ENCODE measurements at places on chromosomes 2 and 18.
A peak's percentile ranks its signal among the peaks of the same experiment; 100 is the strongest.

DNA sequence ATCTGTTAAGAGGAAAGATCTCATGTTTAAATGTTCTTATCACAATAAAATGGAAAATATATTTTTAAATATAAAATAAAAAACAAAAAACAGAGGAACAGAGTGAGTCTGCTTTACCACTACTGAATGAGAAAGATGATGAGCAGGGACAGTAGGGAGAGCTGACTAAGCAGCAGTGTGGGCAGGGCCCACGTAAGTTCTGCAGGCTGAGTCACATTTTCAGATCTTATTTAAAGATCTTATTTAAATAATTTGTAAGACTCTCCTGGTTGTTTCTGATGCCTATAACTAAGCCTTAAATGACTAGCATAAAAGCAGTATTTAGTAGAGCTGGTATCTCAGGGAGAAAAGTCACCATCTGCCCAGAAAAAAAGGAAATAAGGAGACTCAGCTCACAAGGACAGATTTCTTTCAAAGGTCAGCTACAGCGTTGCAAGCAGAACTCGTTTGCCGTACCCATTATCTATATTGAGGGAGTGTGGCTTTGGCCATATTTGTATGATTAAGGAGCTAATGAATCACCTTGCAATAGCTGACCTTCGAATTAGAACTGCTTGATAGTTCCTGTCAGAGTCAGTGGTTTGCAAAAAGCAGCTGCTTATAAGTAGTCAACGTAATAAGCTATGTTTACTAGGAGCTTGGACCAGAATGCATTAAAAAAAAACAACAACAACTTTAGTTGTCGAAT is 322.1 kb upstream of the CHAC2 start:
- no peak for DNase-seq

DNA sequence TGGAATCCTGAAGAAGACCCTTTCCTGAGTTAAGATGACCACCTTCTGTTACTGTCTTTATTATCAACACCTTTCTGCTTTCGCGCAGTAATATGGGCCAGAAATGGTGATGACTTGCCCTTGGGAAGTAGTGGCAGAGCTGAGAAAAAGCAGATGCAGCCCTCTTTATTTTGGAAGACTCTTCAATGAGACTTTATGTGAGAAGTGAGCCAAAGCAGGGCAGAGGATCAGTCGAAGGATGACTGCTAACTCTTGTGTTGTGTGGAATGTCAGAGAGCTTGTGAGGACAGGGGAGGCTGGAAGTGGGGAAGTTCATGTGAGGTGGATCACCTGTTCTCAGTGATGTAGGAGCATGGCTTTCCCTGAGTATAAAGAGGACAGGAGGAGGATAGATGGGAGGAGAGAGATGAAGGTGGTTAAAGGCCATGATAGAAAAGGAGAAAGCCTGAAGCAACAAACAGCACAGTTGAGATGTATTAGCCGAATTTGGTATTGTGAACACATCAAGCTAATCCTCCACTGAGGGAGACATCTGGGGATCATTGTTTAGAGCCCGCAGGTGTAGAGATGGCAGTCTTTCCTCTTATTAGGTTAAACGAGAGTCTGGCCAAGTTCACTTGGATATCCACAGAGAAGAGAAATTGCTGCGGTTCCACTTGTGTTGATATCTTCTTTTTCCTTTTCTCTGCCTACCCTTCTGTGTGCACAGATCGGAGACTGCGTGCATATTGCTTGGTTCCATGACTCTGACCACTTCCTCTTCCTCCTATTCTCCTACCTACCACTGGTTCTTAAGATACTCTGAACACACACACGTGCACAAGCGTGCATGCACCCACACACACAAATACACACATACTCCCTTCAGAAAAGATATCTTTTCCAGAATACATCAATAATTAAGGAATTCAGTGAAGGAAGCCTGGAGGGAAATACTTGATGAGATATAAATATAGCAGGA is 67.4 kb downstream of the SLC9A2 start:
- no peak for DNase-seq

GRCh38 chr18:55073834-55074233 is 114.6 kb upstream of the CCDC68 start:
- DNase-seq: no peak

DNA sequence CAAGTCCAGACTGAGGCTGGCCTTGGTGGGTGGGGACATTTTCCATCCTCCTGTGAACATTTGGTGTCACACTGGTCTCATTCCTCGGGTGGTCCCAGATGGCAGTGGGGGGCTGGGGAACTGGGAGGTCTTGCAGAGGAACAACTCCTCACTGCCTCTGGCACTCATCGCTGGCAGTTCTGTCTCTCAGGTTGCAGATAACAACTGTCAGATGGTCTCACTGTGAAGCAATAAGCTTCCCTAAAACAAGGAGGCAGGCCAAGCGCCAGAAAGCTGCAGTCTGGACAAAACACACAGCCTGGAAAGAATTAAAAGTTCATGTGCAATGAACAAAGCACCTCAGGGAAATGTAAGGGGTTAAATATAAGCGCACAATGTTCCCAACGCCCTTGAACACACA is 78.1 kb downstream of the IRS1 start:
- no peak for DNase-seq

DNA sequence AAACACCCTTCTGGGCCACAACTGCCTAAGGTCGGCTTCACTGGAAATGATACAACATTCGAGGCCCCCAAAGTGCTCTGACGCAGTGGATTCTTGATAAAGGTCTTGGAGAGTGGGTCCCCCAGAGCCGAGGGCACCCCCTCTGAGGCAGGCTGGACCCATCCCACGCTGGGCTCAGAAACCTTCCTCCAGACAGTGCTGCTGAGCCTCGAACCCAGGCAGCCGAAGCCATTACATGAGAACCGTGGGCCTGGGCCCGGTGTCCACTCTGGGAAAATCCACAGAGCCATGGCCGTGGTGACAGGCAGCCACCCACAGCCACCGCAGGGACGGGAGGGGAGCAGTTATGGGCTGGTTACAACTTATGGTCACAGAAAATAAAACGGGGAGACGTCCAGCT is 81.4 kb upstream of the ID2 start:
- no peak for DNase-seq

DNA sequence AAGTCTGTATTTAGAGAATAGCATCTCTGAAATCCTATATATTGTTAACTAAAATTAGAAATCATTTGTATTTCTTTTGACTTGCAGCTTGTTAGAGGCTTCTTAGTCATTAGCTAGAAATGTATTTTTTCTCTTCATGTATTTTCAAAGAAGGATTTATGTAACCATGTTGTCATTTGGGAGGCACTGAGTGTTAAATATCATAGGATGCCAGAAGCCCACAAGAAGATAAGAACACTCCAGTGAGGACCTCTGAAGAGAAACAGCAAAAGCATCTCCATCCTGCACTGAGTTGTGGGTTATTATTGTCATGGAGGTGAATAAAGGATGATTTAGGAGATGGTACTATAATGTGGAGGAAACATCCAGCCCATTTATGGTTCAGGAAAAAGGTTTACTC is 93.5 kb downstream of the UBE2E3 start:
- DNase-seq: no peak

GRCh38 chr18:62198259-62198658 is 11.2 kb downstream of the RELCH start:
- no peak for DNase-seq

DNA sequence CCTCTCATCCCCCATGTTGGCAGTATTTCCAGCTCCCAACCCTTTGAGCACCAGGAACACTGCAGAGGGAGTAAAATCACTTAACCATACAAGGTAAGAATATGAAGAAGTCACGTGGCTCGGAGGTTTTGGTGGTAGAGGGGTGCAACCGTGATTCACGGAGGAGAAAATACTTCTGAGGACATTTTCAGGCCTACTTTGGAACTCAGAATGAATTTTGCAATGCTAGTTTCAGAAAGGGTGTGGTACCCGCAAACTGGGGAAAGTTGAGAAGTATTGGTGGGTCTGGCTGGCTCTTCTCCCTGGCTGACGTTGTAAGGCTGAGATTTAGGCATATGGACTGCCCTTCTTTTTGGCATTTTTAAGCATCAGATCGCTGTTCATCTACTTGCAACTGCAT is 442 bp downstream of the SERPINB5 start:
- DNase-seq: no peak

DNA sequence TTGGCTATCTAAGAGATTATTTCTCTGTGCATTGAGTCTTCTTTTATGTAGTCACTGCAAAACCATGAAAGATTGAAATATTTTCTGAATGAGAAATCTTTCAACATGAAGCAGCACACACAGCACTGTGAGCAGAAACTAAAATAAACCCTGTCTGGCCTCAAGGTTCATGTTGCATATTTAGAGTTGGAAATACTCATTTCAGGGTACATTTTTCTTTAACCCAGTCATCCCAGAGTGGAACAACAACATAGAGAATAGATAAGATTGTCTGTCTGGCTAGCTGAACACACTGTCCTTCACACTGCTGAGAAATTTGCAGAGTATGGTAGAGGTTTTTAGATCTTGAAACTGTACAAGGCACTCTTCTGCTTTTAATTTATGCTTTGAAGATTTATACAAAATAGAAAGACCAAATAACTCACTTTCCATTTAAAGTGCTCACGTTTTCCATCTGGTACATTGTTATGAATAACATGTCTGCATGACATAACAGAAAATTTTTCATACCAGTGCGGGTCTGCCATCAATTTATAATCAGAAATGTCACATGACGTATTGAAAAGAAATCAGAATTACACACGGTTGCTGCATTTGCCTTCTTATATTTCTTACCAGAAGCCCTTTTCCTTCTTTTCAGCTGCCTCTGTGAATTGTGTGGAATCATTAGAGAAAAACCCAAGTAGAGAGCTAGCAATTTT is 25.0 kb upstream of the FN1 start:
- DNase-seq: no peak

DNA sequence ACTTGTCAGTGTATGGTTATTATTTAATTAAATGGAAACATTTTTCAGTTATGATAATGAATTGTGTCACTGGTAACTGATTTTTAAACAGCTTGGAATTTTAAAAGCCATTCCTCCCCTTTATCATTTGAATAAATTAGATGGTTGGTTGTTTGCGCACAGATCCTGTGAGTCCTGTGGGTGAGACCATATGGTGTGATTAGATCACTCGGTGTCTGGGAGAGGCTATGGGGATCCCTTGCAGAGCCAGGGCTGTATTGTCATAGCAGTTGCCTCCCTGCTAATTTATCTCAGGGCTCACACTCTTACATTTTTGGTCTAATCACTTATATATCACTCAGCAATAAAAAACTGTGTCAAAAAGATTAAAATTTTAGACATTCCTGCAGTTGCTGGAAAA is 133.5 kb downstream of the ASXL3 start:
- peak; percentile 47 for DNase-seq

Data from WERI-Rb-1 (cell line).